ENCODE measurements at places on chromosomes 6 and 20.

DNA sequence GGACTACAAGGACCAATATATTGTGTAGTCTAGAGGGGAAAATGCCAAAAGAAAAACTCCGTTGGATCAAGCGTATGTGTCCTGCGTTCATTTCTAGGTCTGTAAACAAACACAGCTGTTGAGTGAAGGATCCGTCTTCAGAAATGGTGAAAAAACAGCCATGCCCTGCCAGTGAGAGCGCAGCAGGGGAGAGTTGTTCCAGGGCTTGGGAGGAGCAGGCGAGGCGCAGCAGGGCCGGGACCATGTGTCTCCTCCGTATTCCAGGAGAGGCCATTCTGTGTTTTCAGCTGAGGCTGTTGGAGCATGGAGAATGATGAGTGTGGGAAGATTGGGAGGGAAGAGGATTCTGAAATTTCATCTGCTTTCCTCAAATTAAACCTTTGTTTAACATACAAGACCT lies 38.0 kb downstream of the BMP6 start:
- no peak for DNase-seq

DNA sequence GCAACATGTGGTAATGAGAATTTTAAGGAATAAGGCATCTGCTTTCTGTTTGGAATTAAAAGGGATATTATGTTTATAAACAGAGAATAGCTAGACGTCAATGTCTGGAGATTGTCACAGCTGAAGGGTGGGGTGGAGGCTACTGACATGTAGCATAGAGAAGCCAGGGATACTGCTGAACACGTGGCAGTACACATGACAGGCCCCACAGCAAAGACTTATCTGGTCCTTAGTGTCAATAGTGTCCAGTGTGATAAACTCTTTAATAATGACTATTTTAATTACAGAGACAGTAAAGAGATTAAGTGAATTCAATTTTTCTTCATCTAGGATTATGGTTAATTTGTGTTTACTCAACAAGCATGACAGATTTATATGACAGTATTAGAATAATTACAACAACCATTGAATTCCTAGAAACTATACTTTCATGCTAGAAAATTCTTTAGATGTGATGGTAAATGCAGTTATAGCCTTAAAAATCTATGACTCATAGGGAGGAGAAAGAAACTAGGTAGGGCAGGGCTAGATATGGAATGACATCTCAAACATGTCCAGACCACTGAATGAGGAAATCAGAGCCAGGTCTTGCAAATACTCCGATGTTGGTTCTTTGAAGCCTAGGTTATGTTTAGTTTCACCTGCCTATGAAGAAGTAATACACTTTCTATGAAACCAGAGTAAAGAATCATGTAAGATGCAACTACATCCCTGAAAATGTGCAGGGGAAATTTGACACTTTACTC lies 399.5 kb downstream of the PHF3 start:
- no peak for DNase-seq

DNA sequence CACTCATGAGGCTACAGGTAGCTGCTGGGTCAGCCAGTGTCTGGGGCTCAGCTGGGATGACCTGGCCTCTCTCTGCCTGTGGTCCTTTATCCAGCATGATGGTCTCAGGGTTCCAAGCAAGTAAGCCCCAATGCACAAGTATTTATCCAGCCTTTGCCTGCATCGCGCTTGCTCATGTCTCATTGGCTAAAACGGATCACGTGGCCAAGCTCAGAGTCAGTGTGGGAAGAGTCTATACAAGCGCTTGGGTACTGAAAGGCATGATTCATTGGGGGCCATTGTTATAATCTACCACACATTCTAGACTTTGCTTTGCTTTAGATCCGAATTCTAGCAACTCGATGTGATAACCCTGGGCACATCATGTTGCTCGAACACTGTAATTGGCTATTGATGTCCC lies 48.3 kb downstream of the PPP1R16B start:
- DNase-seq, result no peak

DNA sequence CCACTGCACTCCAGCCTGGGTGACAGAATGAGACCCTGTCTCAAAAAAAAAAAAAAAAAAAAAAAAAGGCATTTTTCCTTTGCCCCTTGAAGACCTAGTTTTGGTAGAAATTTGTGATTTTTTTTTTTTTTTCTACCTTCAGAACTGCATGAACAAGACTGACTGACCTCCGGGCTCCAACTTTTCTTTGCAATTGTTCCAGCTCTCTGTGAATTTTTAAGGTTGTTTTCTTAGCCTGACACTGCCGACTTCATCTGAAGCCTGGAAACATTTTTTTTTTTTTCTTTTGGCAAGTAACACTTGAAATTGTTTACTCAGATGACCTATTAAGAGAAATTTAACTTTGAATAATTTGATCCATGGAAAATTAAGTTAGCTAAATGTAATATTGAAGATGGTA lies 73.0 kb downstream of the SLC24A3 start:
- DNase-seq, result no peak

DNA sequence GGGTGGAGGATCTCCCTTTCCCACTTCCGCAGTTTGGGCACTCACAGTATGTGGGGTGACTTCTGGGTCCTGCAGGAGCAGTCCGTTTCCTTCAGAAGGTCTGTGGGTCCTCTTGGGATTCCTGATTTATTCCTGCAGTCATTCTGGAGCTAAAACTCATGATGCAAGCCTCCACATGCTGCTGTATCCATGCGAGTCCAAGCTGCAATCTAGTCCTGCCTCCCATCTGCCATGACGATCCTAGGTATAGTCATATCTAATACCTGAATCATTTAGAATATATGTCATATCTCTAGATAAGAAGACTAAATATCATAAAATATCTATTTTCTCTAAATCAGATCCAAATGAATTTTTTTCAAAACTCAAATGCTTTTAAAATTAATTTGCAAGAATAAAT lies 103.4 kb upstream of the AHI1 start:
- DNase-seq, result no peak

DNA sequence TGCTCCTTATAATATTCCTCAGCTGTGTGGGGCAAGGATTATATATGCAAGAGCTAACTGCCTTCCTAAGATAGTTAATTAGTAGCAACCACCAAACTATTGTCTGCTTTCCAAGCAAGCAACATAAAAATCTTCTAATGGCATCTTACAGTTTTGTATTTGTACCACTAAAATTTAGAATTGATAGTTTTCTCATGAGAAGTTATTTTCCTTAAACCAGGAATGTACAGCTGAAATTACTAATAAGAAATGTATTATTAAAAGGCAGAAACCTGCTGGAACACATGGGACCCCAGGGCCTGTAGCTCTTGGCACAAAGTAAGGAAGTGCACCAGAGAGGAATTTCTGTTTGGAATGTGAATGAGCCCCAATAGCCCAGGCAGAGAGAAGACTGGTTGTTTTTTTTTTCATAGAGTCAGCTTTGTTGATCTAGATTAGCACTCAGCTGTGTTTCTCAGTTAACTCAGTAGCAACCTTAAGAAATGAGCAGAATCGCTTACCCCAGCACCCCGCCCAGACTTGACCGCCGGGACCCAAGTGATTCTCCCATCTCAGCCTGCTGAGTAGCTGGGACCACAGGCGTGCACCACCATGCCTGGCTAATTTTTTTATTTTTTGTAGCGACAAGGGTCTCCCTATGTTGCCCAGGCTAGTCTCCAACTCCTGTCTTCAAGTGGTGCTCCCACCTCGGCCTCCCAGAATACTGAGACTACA lies 2.6 kb downstream of the MGME1 start:
- DNase-seq, result peak; percentile 55

GRCh38 chr20:56587307-56588041 lies 41.6 kb upstream of the TFAP2C start:
- DNase-seq, result no peak
